ENCODE measurements at places on chromosomes 12 and 14.

- no peak for DNase-seq
These were observed 24.8 kb downstream of the SLC39A9 start for GRCh38 chr14:69423279-69423678.

GRCh38 chr12:19423166-19423930, 15.9 kb upstream of the AEBP2 start:
- no peak for DNase-seq

DNA sequence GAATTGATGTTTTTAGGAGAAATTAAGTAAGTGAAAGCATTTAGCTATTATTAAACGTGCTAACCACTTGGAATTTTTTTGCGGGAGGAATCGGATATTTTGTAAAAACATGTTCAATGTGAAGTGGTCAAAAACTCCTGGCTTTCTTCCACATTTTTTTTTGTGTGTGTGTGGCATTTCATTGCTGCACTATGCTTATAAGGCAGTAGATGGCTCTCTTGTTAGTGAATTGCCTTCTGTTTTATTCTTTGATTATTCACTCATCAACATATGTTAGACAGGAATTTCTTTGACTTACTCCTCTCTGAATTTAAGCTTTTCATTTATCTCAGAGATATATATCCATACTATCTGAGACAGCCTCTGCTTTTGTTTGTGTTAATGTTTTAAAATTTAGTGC, 71.3 kb downstream of the DERA start:
- DNase-seq: no peak

DNA sequence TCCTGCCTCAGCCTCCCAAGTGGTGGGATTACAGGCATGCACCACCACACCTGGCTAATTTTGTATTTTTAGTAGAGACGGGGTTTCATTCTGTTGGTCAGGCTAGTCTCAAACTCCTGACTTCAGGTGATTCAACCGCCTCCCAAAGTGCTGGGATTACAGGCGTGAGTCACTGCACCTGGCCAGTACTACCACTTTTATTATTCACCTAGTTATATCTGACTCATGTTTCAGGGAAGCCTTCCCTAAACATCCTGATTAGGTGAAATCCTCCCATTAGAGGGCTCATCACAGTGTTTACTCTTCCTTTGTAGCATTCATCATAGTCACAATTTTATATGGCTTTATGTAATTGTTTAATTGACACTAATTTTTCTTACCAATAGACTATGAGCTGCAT, 295.3 kb upstream of the SOX5 start:
- DNase-seq: no peak
